ENCODE measurements at places on chromosomes 12 and 14.

- DNase-seq: peak; percentile 79
Observed at GRCh38 chr12:25386831-25387731, 136.4 kb upstream of the KRAS start.

DNA sequence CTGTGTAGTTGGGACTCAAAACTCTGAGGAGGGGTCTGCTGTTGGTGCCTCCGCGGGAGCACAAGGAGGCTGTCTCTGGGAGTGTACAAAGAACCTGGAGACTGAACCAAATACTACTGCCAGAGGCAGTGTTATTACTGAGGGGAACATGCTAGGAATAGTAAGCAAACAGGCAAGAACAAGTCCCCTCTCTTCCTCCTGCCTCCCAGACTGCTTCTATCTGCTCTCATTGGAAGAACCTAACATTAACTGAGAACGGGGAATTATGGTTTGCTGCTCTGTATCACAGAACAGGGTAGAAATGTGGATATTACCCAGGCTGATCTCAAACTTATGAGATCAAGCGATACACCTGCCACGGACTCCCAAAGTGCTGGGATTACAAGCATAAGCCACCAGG lies 4.5 kb upstream of the KMT5A start:
- DNase-seq: no peak

DNA sequence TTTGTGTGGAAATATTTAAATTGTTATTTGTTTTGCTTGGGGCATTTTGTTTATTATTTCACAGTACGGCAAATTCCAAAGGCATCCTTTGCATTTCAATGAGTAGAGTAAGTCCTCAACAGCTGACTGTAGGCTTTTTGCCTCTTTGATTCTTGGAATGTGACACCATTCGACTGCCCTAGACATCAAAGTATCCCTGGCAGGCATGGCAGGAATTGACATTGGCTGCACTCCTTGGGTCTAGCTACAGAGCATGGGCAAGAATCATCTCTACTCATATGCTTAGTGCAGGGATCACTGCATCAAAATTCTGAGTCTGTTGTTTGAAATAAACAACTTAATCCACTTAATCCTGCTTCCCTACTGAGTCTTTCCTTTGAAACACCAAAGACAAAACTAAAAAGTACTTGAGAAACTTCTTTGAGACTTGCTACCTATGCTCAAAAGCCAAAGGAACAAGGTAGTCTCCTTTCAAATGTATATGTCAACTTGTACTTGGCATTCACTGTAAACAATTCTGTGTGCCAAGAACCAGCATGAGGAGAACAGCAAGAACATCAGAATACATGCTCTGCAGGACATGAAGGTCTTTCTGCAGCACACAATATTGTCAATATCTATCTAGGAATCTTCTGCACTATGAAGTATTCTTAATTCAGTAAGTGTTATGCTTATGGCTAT lies 1569.0 kb upstream of the FLRT2 start:
- DNase-seq: no peak

- DNase-seq: no peak
Observed at GRCh38 chr12:30796313-30796780, 41.6 kb upstream of the CAPRIN2 start.

- DNase-seq: no peak
Observed at GRCh38 chr12:104494137-104494792, 37.5 kb downstream of the CHST11 start.

DNA sequence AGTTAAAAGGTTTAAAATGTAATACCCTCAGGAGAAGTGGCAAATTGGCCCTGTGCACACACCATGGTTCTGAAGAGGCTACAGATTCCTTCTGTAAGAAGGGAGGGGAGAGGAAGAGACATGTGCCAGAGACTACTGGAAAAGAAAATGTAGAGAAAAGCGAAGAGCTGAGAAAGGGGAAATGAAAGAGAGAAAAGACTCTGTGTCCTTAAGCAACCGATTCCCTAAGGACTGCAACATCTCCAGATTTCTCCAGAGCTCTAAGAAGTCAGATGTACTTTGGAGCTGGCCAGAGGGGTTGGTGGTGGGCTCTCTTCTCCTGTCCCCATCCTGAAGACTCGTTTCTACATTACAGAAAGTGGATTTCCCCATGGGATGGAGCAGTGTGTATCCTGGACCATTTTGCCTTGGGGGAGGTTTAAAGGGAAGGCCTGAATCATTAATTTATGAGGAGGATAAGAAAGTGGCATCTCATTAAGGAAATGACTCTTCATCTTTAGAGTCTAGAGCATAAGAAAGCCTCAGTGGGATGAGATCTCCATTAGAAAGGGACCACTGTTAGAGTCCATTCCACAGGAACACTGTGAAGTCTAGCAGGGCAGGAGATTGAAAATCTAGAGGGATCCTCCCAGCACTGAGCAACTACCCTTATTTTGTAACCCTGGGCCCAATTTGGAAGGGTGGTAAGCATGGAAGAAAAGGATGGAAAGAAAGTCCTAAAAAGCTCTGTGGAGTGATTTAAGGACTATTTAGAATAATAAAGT lies 45.5 kb upstream of the FUT8 start:
- DNase-seq: no peak

DNA sequence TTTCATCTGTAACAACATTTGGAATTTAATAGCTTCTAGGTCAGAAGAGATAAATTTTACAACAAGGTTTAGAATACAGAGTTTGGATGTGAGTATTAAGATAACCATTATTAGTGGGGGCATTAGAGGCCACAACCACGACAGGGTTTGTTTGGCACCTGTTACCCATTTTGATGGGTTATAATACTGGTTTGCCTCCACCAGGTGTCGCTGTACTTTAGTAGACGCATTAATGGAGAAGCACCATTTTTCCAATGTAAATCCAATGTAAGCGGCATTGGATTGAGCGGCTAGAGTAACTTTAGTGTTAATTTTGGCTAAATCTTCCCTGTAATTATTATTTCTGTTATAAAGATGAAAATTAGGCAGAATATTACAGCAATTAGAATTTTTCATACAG lies 136.2 kb downstream of the SLCO1B3 start:
- no peak for DNase-seq

DNA sequence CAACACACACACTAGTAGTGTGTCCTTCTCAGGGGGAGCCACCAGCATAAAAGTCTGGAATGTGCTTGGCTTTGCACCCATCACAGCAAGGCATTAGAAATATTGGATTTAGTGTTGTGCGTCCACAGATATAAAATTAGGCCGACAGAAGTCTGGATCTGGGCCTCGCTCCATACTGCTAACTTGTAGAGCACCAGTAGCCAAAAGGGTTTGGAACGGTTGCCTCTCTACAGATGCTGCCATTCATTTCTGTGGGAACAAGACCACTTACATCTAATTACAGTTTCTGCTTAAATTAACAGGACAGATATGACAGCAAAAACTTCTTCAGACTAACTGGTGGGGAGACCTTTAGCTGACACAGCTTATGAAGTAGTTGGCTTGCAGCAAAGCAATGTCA lies 94.2 kb downstream of the EXOC5 start:
- no peak for DNase-seq

- peak; percentile 54 for DNase-seq
Observed at GRCh38 chr12:7638760-7639555, 26.8 kb downstream of the APOBEC1 start.

GRCh38 chr14:69755784-69756183 lies 11.2 kb upstream of the SRSF5 start:
- DNase-seq: no peak

DNA sequence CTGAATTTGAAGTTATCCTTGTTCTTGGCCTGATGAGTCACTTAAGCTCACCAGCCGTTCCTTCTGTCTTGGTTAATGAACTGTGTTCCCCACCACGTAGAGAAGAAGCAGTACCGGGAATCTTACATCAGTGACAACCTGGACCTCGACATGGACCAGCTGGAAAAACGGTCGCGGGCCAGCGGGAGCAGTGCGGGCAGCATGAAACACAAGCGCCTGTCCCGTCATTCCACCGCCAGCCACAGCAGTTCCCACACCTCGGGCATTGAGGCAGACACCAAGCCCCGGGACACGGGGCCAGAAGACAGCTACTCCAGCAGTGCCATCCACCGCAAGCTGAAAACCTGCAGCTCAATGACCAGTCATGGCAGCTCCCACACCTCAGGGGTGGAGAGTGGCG lies 68.2 kb downstream of the FRMD6 start:
- no peak for DNase-seq

DNA sequence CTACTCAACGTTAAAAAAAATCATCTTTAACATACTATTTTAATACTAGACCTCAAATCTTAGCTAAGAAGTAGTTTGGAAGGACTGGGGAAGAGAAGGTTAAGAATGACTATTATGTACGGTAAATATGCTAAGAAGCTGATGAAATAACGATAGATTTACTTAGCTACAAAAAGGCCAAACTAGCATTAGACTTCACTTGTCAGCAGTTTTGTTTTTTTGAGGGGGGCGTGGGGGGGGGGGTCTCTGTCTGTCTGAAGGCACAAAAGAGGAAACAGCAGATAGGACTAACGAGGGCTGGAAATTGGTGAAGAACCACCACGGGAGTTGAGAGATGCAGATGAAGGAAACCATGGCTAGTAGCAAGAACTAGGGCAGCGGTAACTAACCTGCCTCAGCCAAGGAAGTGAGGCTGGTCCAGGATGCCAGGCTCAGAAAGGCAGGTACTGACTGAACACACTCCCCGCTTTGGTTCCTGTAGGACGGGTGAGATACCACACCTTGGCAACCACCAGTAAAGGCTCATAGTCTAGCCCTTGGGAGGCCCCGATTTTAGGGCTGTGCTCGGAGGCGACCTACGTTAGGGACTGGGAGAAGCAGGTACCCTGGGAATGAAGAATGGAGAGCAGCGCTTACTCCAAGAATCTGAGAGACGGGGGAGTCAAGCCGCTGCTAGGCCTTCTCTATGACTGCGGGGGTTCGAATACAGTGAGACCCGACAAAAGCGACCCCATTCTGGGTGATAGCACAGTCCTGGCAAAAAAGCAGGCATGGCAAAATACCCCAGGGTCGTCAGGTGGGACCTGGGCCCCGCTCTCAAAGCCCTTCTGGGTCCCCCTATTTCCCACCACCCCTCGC lies 675 bp downstream of the NEDD8 start:
- DNase-seq: no peak

- no peak for DNase-seq
Observed at GRCh38 chr12:88865537-88865936, 285.3 kb upstream of the KITLG start.

DNA sequence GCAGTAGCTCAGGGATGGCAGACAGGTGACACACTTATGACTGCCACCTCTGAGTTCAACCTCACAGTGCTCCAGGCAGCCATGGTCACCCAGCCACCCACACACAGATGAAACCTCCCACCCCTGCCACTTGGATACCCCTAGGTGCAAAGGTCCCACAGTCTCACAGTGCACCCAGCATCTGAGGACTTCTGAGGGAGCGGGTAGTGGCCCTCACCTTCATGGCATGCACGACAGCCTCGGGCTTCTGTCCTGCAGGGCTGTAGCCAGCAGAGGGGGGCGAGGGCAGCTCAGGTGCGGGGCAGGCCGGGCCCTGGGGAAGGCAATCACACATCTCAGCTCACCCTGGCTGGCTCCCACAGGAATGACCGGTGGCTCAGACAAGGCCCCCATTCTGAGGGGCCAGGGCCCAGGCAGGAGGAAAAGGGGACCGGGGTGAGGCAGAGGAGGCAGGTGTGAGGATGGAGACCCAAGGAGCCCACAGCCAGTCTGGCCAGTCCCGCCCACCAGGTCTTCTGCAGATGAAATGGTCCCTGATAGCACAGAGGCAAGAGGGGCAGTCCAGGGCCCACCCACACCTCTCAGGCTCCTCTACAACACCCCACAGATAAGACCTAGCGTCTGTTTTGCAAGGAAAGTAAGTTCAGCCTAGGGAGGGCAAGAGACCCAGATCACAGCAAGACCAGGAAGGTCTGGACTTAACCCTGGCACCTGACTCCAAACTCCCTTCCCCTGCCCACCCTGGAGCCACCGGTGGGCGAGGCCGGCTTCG lies 35.8 kb downstream of the CCNK start:
- no peak for DNase-seq

GRCh38 chr12:130981074-130981742 lies 27.5 kb downstream of the ADGRD1 start:
- no peak for DNase-seq

GRCh38 chr12:53659571-53659981 lies 16.3 kb downstream of the ATP5MC2 start:
- DNase-seq: no peak

DNA sequence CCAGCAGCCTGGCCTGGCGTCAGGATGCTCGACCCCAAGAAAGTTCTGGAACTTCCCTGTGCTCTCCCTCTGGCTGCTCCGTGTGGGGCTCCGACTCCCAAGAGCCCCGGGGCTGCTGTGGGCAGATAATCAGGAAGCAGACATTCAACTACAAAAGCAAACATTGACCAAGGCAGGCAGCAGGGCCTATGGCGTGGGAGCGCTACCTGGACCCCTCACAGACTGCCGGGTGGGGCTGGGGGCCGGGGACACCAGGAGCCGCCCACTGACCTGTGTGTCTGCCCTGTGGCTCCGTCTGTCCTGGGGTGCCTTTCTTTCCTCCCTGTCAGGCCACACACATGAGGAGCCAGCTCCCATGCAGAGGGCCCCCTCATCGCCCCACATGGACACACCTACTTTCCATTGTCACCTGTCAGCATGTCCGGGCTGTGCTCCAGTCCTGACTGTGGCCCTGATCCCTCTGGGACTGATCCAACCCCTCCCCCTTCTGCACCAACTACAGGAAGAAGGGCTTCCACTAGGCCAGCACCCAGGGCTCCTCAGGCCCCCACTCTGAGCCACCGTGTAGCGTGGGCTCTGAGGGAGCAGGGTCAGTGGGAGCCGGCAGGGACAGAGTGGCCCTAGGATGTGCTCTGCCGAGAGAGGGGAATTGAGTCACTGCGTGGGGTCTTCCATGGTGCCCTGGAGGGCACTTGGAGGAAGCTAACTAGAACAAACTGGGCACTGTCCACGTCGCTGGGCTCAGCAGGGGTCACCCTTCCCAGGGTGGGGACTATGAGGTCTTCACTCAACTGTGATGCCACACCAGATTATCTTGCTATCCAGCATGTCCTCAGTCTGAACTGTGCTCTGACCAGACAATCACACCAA lies 215.4 kb upstream of the C14orf180 start:
- no peak for DNase-seq

GRCh38 chr14:74488786-74489397 lies 4.2 kb downstream of the NPC2 start:
- DNase-seq: no peak

GRCh38 chr12:90995010-90995409 lies 9.8 kb downstream of the EPYC start:
- DNase-seq: no peak

DNA sequence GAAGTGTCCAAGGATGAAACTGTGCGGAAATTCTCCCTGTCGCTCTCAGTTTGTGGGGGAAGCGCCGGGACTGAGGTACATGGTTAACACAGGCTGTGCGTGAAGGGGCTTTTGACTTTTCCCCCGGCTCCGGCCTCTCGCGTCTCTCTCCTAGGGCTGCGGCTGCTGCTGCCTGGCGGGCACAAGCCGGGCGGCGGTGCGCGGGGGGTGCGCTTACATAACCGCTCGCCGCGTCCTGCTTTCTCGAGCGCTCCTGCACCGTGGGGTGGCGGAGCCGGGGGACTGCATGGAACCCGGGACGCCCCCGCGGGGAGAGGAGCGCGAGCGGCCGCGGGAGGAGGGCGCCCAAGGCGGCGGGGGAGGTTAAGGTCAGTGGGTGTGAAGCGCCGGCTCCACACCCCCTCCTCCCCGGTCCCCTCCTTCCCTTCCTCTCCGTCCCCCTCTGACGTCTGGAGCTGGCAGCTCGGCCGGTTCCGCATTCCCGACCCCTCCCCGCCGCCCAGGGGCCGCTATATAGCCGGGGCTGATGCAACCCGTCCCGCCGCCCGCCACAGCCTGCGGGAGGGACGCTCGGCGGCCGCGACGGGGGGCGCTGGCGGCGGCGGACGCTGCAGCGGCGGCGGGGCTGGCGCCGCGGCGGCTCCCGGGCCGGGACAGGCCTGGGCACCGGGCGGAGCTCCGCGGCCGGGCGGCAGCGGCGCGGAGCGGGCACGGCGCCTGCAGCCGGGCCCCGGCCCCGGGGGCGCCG lies at the start of gene JDP2:
JDP2 (plus strand) TSS at position 541 of the 748 bp plus-strand sequence. CDS start 9,899 bp downstream, outside the sequence.
- DNase-seq: peak; percentile 29

Measured in NCI-H1417 treated with DMSO at 0.1 percent for 48 hours (cell line).